Stimulated activated CD8-positive, alpha-beta memory T cell treated with anti-CD3 and anti-CD28 coated beads, Interleukin-12 subunit alpha, Interleukin-12 subunit beta, amount 100 ng/mL, for 4 hours (primary cell): ENCODE measurements at places on chromosomes 2 and 18.

GRCh38 chr18:44973282-44973681 lies 292.6 kb downstream of the SETBP1 start:
- DNase-seq: no peak

GRCh38 chr2:136361521-136361920 lies 243.6 kb upstream of the CXCR4 start:
- DNase-seq: no peak

DNA sequence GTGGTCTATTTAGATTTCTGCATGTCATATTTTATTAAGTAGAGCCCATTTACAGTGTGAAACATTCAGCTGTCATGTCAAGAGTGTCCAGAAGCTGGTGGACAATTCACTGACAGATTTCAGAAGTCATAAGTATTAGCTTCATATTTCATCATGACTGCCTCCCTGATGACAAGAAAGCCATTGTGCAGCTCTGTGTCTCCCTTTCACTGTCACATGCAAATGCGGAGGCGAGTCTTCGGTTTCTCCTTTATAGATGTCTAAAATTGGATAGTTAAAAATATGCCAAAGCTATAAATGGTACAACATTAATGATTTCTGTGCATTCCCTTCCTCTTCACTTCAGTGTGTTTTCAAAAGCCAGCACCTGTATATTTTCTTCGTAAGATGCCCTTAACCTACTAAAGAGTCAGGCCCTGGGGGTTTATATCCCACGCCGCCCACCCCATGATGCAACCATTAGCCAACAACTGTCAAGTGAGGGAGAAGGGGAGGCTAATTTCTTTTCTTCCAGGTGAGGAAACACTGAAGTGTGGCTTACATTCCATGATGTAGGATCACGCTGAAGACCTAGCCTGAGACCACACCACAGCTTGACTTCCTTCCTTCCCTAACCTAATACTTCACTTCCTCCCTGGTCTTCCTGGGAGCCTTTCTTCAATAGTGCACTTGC lies 99.6 kb upstream of the DDX18 start:
- DNase-seq: no peak

GRCh38 chr2:126506786-126507185 lies 149.2 kb upstream of the GYPC start:
- no peak for DNase-seq

DNA sequence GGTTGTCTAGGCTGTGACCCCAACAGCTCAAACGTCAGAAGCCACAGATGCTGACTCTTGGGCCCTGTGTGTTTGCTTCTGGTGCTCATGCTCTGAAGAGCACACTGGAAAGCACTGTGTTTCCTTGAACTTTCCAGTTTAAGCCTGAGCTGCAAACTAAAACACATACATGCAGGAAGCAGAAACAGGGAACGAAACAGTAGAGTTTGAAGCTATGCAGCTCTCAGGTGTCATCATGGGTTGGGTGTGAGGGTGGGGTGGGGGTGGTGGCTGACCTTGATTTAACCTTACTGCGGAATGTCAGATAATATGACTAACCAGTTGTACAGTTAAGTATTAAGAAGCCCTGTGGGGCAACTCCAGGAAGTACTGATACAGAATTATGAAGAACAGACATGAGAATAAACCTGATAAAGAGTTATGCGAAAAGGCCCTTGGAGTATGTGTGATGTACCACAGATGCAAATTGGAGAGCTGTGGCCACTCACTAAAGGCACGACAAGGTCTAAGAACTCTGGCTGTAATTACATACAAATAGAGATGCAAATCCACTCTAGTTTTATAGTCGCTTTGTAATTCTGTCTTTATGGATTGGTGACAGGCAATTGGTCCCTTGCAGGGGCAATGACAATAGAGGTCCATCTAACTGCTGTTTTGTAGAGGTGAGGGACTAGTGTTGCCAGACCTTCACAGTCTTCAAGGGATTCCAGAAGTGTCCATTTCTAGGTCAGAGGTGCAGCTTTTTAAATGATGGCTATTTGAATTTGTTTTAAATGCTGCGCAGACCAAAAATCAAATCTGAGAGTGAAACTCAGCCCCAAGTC lies 273.1 kb downstream of the NAPG start:
- DNase-seq: no peak

DNA sequence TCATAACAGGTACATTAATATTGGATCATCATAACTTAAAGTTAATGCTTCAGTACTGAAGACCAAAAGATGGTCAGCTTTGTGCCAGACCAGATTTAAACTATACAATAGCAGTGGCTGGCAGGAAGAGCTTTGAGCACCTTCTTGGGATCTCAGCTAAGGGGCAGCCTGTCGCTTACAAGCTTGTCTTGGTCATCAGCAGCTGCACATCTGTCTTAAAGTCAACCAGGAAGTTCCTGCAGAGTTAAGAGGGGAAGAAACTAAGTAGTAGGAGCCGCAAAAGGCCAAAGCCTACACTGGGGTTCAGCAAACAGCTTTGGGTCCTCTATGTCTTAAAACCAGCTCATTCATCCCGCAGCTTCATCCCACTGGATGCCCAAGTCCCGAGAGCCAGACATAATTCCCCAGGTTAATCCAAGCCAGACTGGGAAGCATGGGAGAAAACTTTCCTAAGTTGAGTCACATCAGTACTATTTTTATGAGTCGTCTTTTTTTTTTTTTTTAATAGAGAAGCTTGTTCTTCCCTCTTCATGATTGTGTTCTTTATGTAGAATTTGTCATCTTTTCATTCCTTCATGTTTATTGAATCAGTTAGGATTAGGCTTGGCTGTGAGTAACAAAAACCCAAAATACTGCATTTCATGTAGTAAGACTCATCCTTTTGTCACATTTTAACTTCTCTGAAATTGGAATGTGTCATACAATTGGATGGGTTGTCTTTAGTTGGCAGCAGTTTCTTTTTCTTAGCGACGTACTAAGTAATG lies 59.3 kb downstream of the SERTAD2 start:
- no peak for DNase-seq

- DNase-seq: no peak
Observed at GRCh38 chr2:161825429-161825828, 201.2 kb downstream of the SLC4A10 start.

- DNase-seq: no peak
Observed at GRCh38 chr2:182247831-182248230, 179.0 kb downstream of the PDE1A start.

DNA sequence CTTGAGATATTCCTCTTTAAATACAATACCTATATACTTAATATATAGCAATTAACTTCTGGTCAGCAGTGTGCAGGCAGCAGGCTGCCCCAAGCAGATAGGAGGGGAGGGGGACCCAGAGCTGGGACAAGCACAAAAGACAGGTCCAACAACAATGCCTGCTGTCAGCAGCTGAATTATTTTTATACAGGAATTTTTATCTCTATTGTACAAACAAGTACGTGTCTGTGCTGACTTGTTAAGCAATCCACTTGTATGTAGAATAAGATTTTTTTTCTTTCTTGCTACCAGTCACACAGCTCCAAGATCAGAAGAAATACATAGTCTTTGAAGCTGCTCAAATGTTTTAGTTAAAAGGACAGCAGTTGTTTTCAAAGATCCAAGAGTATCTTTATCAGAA lies 16.7 kb downstream of the BCL11A start:
- DNase-seq: no peak

- DNase-seq: no peak
Observed at GRCh38 chr2:6506859-6507258, 358.8 kb downstream of the CMPK2 start.

DNA sequence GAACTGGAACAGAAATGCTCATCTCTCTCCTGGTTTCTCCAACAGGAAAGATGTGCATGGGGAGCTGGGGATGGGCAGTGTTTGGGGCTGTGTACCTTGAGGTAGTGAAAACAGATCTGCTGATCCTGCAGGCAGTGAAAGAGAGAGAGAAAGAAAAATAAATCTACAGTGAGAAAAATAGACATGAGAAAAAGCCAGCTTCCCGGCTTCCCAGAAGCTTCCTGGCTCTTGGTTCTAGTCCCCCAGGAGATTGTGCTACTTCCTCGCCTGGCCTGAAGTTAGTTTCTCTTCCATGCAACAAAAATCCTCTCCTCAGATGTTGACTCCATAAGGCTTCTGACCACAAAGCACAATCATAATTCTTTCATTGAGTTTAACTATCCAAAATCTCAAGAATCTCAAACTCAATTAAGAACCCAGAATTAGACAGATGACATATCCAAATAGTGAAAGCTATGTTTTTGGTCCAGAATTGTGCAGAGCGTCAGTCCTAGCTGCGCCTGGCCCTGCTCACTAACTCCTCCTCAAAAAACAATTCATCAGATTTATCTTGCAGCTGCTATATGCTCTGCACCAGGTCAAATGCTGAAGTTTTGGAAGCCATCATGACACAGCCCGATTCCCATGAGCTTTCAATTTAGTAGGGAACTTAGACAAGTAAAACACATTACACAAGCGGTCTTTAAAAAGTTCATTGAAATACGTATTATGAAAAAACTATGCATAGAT lies 20.1 kb upstream of the NAB1 start:
- no peak for DNase-seq
